CD4-positive, alpha-beta T cell treated with Interleukin-15 for 4 hours (primary cell): ENCODE measurements at places on chromosomes 12 and 14.

DNA sequence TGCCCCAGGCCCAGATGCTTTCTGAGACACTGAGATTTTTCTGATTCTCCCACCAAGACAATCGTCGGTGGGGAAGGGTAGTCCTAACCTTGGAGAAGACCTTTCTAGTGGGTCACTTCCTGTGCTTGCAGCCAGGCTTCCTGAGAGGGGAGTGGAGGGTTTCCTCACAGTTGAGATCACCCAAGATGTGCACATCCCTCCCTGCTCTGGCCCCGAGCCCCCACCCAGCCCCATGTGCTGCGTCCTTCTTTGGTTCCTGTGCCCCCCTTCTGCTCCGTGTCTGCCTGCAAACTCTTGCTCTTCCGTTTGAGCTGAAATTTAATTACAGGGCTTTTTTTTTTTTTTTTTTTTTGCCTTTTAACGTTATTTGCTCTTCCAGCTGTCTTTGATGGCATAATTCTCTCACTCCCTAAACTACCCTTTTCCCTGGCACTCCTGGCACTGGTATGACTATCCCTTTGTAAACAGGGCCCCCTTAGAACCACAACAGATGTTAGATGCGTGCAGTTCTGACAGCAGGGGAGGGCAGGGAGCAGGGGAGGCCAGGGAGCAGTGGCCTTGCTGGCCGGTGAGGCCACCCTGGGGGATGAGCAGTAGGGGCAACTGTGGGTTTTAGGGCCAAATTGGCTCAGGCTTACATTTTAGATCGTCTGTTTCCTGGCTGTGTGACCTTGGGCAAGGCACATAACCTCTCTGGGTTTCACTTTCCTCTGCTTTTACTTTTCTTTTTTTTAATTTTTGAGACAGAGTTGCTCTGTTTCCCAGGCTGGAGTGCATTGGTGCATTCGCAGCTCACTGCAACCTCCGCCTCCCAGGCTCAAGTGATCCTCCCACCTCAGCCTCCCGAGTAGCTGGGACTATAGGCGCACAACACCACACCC, 144.5 kb downstream of the PHETA1 start:
- DNase-seq, result no peak

GRCh38 chr12:76020731-76021672, 10.6 kb downstream of the PHLDA1 start:
- peak; percentile 86 for DNase-seq

GRCh38 chr12:91777268-91777992, 368.2 kb downstream of the BTG1 start:
- DNase-seq, result peak; percentile 15

GRCh38 chr12:31896514-31897039, 62.6 kb upstream of the RESF1 start:
- DNase-seq, result peak; percentile 96

DNA sequence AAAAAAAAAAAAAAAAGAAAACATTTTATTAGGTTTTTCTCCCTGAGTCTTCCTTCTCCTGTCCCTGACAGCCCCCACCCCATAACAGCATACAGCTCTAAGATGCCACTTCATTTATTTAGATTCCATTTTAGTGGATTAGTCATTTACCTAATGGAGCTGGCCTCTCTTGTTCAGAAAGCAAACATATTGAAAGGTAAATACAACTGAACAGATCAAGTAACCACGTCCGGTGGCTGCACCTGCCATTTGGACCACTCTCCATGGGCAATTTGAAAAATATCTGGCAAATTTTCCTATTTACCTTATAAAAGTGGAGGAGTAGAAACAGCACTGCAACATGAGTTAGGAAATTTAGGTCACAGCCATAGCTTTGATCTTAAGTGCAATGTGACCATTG, 254.6 kb downstream of the C12orf42 start:
- DNase-seq, result no peak

- peak; percentile 91 for DNase-seq
Observed at GRCh38 chr14:68788996-68789820, 3.7 kb downstream of the ZFP36L1 start.

DNA sequence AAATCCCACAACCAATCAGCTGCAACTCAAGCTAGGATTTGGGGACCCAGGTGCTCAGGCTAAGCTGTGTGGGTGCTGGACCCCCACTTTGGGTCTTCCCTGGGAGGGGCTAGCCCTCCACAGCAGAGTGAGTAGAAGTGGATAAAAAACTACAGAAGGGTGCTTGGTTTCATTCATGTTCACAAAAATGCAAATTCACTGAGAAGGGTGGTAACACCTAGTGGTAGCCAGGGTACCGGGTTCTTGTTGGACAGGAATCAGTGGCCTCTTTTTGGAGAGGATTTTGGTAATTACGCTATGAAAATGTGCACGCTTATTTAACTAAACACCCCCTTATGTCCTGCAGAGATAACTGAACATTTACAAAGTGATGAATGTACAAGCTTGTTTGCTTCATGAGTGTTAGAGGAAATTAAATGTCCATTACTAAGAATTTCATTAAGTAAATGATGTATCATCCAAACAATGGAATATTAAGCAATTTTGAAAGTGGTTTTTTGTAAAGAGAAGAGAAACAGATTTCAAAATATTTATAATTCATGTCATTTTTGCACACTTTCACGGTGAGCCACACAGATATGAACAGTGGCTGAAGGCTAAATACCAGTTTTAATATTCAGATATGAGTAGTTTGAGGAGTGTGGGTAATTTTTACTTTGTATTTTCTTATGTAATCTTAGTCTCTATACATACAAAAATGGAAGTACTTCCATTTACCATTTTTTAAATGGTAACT, 78.3 kb downstream of the DDX51 start:
- DNase-seq, result no peak

- DNase-seq, result no peak
Observed at GRCh38 chr12:72560003-72560769, 288.0 kb downstream of the TRHDE start.

DNA sequence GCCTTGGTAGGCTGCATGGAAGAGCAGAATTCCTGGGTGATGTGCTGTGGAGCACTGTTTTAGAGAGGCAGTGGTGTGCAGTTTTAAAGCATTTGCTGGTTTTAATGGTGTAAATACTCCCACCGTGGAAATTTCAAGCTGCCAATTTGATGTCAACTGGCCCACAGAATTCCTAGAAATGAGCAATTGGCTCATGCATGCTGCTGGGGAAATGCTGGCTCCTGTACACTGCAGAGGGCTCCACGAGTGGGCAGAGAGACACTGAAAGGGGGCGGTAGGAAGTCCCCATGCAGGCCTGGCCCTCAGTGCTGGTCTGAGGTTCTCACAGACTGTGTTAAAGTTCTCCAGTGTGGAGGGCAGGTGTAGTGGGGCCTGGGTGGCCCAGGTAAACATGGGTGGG, 99.4 kb upstream of the NTF3 start:
- no peak for DNase-seq

DNA sequence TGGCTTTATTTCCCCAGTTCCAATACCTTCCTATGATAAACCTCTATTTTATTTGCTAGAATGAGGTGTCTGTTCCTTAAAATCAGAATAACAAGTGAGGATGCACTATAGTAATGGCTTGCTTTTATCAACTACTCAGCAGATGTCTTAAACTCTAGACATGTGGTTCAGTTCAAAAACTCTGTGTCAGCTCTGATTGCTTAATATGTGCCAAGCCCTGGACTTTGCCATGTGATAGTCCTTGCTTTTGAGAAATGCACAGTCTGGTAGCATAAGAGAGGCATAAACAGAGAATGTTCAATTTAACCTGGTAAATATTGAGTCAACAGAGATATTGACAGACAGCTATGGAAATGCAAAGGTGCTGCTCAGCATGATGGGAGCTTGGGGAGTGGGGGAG, 254.8 kb downstream of the PDZRN4 start:
- DNase-seq, result no peak

GRCh38 chr12:128091951-128092382, 175.0 kb upstream of the TMEM132C start:
- DNase-seq, result no peak

GRCh38 chr12:130497321-130497720, 159.6 kb downstream of the PIWIL1 start:
- no peak for DNase-seq

DNA sequence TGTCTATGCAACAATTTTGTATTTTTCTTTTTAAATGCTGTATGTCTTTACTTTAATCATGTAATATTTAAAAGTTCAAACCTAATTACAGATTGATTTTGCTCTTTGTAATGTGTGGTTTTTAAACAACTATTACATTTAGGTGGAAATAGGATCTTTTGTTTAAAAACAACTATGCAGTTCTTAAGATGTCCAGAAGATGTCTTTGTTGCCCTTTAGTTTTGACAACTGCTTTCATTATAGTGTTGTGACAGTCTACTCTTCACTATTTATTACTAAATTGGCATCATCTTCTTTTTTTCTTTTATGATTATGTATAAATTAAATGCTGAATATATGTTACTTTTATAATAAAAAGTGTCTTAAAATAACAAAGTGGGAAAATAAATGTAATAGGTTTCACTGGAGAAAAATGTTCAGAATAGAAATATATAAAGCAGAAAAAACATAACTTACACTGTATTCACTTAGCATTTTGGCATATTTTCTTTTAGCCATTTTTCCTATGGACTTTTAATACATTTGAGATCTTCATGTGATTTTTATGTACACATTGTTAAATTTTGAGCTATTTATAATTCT, 27.1 kb upstream of the PCNX4 start:
- peak; percentile 41 for DNase-seq

GRCh38 chr14:75042035-75042434, 9.2 kb downstream of the MLH3 start:
- DNase-seq, result no peak

DNA sequence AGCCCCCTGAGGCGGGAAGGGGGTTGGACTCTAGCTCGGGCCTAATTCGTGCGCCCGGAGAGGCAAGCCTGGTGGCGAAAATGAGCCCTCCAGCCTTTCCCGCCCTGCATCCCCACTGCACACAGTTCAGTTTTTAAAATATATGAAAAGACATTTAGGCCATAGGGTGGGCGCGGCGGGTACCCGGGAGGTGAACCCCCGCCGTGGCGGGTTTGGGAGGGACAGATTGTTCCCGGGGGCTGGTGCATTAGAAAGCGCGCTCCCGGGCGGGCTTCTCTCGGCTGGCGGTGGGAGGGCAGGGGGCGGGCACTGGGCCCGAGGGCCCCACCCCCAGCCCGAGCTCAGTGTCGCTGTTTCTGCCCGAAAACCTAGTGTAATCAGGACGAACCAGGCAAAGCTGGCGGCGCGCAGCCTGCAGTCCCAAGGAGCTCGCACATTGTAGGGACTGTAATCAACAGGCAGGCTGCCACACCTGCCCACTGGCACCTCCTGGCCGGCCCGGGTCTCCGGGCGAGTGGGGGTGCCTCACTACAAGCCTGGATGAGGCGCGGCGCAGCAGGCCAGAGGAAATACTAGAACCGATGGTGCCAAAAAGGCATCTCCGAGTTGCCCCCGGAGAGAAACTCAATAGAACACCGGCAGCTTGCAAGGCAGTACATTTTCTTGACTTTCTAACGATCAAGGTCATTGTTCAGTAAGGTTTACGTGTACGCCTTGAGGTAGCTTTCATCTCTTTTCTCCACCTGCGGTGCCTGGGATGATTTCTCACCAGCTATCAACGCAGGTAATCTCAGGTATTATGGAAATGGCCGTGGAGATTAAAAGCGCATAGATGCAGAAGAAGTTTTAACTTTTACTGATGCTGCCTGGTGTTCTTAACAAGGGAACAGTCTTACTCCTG, 764 bp upstream of the SPTB start:
- DNase-seq, result peak; percentile 40

- no peak for DNase-seq
Observed at GRCh38 chr14:76201162-76201561, 49.4 kb downstream of the GPATCH2L start.

- peak; percentile 80 for DNase-seq
Observed at GRCh38 chr14:106044949-106045596, 518.7 kb downstream of the TMEM121 start.

DNA sequence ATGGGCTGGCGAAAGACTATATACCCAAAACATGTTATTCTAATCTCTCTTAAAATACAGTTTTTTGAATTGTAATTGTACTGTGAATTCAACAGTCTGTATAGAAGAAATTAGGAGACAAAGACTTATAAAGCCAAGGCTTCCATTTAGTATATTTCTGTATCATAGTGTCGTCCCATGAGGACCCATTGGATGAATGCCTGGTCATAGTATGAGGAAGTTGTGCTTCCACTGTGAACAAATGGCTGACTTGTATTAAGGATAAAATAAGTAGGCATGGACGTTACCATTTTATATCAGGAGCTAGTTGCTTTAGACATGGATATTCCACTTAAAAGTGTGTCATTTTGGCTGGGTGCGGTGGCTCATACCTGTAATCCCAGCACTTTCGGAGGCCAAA, 55.9 kb upstream of the NAV3 start:
- no peak for DNase-seq

DNA sequence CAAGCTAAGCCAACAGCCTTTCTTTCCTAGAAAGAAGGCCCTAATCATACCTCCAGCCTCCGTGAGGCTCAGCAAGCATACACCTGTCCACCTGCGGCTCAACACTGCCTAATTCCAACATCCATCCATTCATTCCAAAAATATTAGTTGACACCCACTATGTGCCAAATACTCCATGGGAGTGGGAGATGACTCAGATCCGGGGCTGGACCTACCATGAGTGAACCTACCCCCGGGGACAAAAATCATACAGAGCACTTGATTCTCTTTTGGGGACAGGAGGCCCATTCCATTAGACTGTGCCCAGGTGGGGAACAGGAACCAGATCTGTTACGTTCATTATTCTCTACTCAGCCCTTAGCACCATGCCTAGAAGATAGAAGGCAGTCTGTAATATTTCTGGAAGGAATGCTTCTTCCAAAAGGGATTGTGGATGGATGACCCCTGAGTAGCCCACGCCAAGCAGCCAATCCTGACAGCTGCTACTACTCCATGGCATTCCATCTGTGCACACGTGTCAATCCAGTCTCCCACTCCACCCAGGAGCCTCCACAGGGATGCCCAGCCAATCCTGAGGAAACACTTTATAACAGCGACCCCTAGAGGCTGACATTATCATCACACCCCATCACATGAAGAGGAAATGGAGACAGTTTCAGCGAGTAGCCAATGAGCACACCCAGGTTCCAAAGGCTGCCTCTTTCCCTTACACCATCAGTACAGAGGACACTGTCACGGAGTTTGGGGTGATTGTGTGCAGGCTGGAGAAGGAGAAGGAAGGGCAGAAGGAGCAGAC, 170.7 kb downstream of the ESRRB start:
- no peak for DNase-seq

- DNase-seq, result no peak
Observed at GRCh38 chr14:23335623-23336022, 14.4 kb downstream of the PABPN1 start.

GRCh38 chr14:61662437-61663311, 32.6 kb upstream of the HIF1A start:
- DNase-seq, result peak; percentile 88

DNA sequence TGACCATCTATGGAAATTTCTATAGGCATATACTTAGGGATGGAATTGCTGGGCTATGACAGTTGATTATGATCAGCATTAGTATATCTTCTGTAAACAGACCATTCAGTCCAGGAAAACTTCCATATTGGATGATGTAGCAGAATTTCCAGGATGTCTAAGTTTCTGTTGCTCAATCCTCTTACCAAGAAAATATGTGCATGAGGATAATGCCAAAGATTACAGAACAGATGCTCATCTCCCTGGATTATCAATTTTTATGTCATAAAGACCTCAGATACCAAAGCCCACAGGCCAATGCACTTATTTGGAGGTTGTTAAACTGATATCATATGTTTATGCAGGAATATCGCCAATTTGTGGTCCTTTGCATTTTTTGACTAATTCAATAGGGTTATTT, 354.4 kb upstream of the FLRT2 start:
- DNase-seq, result no peak
